AG09309 (cell line): ENCODE measurements at places on chromosomes 4 and X.

DNA sequence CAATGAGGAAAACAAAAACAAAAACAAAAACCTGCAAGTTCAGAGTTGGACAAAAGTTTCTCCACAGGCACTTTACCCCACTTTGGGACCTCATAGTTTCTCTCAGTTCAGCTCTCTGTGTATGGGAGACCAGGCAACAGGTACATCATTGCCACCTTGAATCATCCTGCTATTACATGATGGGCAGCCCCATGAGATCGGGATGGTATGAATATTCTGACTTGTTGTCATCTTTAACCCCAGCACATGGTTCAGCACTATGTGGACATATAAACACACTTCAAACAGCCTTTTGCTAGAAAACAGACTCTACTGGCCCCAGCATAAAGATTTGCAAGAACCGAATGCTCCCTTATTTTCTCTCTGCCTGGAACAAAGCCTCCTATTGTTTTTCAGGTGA lies 176.9 kb upstream of the SCML1 start:
- no peak for DNase-seq

DNA sequence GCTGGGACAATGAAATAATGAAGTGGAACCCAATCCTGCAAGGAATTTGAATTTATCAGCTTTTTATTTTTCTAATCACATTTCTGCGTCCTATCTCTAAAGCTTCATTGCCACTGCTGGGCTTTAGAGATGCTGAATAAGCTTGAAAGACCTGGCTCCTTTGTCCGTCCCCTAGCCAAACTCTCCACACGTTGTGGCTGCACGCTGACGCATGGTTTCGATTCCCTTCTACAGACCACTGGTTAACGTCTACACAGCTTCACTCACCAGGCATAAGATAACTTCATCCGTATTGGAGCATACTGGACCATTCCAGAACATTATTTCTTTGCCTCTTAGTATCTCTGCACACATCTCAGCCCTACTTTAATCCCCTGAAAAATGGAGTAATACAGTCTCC lies 31.2 kb downstream of the SPANXN3 start:
- DNase-seq, result no peak

DNA sequence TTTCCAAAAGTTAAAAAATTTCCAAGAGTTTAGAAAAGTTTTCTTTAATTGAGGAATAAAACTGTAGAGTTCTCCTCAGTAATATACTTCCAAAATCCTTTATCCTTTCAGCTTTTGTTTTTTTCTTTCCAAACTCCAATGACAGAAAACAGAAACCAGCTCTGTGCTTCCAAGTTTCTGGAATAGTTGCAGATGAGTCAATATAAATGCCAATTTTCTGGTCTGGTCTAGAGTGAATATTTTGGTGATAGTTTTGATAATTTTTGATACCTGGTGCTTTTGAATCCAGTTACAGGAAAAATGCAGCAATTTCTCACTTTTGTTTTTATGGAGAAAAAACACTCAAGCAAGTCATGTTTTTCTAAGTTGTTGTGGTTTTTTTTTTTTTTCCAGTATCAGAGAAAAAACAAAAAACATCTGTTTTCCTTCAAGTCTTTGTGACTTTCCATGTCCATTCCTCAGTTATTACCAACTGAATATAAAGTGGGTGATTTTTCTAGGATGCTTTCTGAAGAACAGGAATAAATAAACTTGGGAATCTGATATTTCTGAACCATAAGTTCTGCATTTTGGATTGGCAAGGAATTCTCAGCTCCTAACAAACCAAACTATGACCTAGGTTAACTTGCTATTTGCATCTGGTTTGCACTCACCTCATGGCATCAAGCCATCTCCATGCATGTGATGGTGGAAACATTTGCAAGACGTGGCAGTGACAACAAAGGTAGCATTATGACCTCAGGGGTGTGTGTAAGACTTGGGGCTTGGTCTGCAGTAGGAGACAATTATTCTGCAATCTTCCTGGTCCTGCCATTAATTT lies 139.1 kb downstream of the VEGFC start:
- DNase-seq, result no peak

- no peak for DNase-seq
Measured at GRCh38 chr4:148834804-148835631, 392.8 kb upstream of the NR3C2 start.

GRCh38 chr4:140717313-140717712 lies 38.9 kb downstream of the TBC1D9 start:
- no peak for DNase-seq
